NCI-H446 treated with DMSO at 0.1 percent for 48 hours (cell line): ENCODE measurements at places on chromosomes 13 and 19.
A peak's percentile ranks its signal among the peaks of the same experiment; 100 is the strongest.

DNA sequence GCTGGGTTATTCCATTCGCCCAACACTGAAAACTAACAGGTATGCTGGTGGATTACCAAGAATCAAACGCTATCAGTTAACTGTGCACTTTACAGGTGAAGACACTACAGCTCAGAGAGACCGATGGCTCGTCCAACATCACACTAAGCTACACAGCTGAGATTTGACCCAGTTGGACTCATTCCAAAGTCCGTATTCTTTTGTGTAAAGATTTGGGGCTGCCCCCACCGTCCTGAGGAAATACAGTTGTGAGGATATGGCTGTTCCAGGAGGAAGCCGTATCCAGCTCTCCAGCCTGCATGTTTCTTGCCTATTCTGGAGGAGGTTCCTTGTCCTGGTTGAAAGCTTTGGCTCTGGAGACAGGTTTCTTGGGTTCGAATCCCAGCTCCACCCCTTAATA, 4.2 kb downstream of the ZSCAN5A start:
- DNase-seq: no peak

- DNase-seq: peak; percentile 0
These were observed 376.5 kb downstream of the KLF12 start for GRCh38 chr13:73757481-73758233.

DNA sequence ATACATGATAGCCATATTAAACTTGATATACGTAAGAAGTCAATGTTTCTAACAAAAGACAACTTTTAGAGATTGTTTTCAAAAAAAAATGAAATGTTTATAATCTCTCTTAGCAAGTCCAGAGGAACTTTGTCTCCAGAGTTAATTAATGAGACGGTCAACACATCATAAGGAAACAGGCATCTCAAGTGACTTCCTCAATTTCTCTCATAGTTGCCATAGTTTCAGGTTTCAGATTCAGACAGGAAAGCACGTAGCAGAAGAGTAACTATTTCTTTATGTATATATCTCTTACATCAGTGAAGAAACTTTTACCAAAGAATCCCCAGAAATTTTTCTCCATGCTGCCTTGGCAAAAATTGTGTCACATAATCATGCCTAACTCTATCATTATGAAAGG, 159.6 kb upstream of the ATXN8OS start:
- no peak for DNase-seq

- DNase-seq: no peak
These were observed 819.9 kb downstream of the OLFM4 start for GRCh38 chr13:53848366-53848961.

DNA sequence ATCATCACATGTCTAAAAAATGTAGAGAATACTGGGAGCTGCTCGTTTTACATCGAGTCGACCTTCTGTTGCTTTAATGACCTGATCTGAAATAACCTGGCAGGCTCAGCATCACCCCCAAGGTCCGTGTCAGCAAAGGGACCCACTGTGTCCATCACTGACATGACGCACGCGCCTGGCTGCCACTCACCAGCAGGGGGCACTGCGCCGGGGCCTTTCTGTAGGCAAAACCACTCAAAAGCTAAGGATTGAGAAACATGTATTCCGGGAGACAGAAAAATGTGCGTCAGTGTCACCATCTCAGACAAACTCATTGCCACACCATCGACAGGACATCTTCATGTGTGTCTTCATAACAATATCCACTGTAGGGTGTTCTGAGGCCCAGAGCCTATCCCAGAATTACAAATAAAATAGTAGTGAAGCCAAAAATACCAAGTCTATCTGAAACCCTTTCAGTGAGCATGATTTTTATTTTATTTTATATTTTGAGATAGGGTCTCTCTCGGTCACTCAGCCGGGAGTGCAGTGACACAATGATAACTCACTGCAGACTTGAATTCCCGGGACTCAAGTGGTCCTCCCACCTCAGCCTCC, 130.3 kb upstream of the LSM14A start:
- DNase-seq: no peak

DNA sequence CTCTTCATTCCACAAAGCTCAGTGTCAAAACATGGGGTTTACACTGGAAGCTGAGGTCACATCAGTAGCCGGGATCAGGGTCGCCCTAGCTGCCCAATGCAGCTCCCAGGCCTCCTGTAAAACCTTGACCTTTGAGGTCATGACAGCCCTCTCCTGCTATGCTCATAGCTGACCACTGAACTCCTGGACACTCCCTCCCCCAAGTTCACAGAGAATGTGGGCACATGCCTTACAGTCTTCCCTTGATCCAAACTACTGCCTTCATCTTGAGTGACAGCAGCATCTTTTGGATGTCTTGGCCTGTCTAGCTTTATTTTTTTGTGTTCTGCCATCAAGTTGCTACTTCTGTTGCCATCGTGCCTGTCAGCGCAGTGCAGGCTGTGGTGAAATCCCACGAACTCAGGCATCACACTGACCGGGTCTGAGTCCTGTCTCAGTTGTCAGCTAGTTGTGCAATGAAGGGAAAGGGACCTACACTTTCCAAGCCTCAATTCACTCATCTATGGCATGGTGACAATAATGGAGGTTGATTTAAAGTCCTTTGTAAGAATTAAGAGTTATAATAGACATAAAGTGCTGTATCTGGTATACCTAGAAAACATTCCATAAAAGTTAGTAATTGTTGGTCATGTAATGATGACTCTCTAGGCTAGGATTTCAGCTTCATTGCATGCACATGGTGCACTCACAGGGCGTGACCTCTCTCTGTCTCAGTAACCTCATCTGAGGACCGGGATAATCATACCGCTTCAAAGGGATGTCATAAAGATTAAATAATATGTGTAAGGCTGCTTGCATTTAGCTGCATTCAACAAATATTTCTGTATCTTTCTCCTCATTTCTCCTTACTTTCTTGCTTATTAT, 16.4 kb upstream of the ALOX5AP start:
- no peak for DNase-seq

DNA sequence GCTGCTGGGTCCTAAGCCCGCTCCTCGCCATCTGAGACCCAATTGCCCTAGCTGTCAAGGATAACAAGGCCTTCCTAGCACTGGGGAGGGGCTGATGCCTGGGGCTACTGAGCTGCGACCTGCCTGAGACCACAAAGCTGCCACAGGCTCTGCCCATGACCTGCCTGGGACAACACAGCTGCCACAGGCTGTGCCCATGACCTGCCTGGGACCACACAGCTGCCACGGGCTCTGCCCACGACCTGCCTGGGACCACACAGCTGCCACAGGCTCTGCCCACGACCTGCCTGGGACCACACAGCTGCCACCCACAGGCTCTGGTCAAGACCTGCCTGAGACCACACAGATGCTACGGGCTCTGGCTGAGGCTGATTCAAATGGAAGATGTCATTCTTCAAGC, 54.8 kb downstream of the EPS15L1 start:
- no peak for DNase-seq

- DNase-seq: no peak
These were observed 1460.3 kb downstream of the UQCRFS1 start for GRCh38 chr19:27752530-27753184.
